Activated T-cell treated with anti-CD3 and anti-CD28 coated beads, Interleukin-2, amount 50 U/mL, for 48 hours (primary cell): ENCODE measurements at places on chromosomes 5 and 9.
A peak's percentile ranks its signal among the peaks of the same experiment; 100 is the strongest.

DNA sequence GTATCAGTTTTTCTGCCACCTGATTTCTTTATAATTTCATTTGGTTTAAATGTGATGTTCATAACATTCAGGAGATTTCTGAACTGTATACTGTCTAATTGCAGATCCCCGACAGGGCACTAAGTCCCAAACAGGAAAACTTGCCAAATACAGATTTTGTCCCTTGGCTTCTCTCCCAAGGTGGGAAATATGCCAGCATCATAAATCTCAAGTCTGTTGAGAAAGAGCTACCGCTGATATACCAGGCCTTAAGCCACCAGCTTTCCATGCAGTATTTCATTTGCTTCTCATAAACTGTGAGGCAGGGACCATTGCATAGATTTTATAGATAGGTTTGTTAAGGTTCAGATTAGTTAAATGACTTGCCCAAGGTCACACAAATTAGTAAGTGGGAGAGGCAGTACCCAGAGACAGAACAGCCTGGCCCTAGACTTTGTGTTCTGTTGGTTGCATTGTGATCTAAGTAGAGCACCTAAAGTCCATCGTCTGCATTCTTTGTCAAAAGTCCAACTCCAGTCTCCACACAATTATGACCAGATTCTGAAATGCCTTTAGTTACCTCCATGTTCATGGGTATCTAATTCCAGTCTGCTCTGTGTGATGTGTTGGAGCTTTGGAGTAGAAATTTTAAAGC, 16.2 kb downstream of the GPR21 start:
- DNase-seq: no peak

DNA sequence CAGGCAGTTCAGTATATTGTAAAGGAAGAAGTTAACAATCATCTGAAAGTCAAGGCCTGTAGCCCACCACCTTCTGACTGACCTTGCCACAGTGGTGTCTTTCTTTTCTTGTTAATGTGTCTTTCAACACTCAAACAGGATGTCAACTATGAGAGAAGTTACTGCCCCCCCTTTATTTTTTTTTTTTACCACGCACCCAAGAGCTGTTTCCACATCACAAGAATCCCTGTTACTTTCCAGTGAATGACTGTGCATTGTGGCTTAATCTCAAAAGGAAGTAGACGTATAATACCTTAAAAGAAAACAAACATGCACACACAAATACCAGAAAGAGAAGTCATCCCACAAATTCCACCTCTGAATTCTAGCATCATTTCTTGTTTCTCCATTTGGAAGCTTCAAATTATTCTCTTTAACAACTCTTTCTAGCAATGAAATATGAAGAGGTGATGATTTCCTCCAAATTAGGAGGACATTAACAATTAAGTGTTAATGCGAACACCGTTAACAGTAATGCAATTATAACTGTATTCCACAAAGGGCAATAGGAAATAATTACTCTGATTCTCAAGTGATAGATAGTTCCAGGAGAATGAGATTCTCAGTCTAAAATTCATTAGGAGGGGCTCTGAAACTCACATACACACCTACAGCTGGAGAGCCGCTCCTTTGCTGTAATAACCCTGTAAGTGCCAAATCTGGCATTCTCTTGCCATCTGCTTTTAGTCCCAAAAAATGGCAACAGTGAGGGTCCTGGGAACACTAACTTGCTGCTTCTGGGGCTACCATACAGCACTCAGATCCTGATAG, 201.0 kb downstream of the EFNA5 start:
- DNase-seq: no peak

GRCh38 chr5:159478950-159479349, 148.7 kb upstream of the IL12B start:
- no peak for DNase-seq

GRCh38 chr5:90558344-90559192, at the start of gene ADGRV1:
Gene ADGRV1 (plus strand): TSS chr5:90558797. CDS start chr5:90558896, 99 bp downstream.
- DNase-seq: peak; percentile 25

DNA sequence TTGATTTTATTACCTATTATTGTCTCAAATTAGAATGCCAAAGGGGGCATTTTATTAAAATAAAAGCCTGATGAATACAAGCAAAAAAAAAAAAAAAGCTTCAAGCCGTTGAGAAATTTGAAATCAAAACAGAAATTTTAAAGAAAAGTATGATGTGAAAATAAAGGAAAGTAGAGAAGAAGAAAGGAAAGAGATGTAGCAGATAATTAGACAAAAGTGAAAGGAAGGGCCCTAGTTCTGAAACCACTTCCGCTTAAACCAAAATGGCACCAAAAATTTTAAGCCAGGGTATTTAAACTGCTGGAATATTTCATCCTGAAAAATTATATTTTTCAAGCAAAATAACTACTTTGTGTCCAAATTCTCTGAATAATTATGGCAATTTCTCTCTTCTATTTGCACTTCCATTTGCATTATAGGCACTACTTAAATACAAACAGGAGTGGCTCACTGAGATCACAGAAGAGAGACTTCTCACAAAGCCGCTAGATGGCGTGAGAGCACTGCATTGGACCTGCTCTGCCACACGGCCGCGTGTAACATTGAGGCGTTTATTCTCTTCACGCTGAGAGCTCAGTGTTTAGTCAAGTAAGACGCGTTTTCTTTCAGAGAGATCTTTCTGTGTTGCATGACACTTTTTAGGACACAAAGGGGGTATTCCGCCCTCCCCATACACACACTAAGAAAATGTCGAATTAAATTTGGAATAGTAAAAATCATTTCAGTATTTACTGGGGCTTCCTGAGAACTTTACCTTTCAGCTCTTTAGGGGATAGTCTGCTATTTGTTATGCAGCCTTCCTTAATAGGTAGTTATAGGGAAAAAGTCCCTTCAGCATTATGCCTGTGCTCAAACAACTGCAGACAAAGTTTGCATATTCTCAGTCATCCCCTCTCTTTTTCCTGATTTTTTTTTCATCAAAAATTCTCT, 368.4 kb upstream of the CCNH start:
- DNase-seq: peak; percentile 74

DNA sequence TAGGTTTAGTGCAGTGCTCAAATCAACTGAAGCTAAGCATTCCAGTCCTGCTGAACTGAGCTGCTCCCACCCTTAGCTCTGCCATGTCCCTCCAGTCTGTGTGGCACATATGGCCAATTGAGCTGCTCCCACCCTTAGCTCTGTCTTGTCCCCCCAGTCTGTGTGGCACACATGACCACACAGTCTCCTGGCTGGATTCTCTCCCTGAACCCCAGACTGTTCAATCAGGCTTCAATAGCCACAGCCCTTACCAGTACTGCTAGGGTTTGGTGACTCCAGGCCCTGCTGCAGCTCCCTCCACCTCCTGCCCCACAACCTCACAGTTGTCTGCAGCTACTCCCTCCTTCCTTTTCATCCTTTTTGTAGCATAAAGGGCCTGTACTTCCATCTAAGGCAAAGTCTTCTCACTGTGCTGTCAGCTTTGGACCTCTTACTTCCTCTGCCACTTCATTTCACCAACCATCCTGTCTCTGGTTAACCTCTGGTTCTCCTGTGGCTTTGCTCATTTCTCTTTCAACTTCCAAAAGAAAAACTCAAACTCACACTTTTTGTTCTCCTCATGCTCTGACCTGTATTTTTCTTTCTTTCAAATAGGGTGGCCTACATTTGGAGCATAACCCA, 50.8 kb downstream of the ADAMTS12 start:
- DNase-seq: no peak

DNA sequence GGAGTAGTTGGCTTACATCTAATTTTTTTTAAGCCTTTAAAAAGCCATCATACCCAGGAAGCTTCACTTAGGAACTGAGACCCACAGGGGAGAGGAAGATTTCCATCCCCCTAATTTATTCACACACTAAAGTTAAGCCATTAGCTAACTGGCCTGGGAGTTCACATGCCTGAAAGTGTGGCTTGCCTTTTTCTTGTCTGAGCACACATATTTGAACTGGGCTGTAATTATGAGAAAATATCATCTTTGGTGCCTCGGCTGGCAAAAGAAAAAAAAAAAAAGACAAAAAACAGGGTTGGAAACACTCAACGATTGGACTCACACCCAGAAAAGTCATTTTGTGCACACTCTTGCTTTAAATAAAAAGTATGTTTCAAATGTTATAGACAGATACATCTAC, 847.3 kb downstream of the MAT2B start:
- DNase-seq: no peak

DNA sequence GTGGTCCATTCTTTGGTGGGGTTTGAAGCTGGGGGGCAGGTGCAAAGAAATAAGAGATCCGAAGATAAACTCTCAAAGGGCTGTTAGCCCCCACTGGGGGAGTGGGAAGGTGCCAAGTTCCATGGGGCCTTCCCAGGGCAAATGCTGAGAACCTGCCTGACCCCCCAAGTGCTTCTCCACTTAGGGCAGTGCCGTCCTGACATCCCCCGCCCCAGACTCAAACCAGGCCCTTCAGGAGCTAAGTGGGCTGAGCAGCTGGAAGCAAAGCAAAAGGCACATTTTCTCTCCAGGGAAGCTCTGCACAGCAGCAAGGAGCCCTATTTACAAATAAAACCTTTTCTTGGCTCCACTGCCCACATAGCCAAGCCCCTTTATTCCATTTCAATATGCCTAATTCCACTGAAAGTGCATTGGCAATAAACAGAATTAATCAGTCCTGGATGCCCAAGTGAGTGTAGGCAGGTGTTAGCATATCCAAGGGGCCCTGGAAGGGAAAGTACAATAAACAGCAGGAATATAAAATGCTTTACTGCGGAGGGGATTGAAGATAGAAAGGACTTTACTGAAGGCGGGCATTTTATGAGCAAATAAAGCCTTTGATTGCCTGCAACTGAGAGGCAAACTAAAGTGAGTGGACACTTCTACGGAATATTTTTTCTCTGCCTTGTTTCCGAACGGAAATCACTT, 44.6 kb downstream of the WHRN start:
- no peak for DNase-seq

- DNase-seq: no peak
Observed at GRCh38 chr5:125581311-125581710, 834.9 kb upstream of the ZNF608 start.

GRCh38 chr5:42680046-42680445, 76.6 kb upstream of the CCDC152 start:
- no peak for DNase-seq

DNA sequence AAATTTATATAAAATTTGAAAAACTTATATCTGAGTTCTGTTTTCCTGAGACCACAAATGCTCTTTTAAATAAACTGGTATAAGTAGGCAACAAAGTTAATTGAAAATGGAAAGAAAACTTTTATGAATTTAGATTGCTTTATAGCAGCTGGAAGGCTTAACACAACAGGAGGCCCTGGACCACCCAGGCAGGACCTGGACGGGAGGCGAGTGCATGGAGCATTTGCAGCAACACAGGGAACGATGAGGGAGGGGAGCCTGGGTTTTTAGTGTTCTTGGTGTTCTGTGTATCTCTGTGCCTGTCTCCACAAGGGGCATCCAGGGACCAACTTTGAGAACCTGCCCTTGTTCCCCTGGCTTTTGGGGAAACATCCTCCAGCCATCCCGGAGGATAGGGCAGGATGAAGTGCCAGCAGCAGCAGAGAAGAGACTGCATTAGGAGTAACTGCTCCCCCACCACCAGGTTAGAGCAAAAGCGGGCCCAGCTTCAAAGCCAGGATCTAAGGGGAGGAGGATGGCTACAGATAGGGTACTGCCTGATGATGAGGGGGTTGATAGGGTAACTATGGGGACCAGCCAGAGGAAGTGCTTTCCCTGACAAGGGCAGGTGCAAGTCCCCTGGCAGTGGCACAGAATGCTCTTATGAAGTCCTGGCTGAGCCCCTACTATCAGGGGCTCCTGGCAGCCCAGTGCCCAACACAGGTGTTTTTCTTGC, 6.7 kb upstream of the SPATA31E1 start:
- no peak for DNase-seq

DNA sequence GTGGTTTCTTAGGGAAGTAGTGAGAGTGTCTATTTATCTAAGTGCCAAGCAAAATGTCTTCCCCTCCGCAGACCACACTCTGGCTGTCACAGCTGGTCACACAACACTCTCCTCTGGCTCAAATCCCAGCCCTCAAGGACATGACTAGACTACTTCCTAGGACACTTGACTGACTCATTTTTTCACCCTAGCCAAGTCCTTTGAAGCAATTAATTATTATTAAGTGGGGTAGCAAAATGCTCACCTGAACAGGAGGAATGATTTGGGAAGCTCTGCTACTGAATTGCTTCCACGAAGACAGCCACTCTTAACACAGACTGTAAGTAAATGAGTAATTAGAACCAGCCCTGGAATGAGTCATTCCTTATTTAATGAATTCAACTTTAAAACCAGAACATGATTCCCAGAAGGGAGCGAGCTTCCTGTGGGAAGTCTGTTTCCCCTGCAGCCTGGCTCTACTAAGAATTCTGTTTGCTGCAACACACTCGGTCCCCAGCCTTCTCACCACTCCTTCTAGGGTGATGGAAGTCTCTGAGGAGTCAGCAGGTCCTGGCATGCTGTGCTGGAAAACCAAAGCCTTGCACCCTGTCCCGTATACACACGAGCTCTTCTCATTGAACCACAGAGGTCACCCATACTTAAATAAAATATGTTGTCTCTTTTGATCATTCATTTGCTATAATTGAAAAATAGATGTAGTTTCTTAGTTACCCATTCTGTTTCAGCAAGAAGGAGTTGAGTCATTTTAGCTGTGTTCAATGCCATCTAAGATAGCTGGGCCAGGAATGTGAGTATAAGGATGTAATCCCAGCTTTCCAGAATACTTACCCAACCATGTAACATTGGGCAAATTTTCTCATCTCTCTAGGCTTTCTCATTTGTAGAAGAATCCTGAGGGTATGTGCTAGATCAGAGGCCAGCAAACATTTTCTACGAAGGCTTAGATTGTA, 218.6 kb upstream of the RASEF start:
- no peak for DNase-seq

- DNase-seq: no peak
Observed at GRCh38 chr9:4174546-4175175, 125.2 kb downstream of the GLIS3 start.

GRCh38 chr9:91604451-91605179, 181.0 kb upstream of the NFIL3 start:
- DNase-seq: no peak

DNA sequence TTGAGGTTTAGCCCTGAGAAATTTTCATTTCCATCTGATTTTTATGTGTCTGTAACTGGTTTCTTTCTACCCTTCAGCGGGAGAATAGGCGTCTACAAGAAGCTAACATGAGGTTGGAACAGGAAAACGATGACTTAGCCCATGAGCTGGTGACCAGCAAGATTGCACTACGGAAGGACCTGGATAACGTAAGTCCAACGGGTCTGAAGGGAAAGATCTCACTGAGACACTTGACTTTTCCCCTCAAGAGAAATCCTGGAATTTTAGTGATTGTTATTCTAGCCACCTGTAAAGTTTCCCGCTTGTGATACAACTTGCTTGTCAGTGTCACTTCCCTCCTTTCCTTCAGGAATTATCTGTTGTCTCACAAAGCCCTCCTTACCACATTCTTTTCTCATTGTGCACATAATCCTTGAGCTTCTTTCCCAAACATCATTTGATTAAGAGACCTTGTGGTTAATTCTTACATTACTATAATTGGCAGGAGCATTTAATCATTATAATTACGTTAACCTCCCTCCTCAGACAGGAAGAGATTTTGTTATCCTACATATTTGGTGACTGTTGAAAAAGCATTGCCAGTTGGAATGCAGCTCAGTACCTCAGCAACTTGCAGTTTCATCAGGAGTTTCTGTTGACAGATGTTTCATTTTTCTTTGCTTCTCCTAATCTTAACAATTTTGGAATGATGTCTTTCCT, 56.9 kb downstream of the GPR21 start:
- no peak for DNase-seq

GRCh38 chr9:76634356-76635054, 129.7 kb upstream of the PCA3 start:
- no peak for DNase-seq

GRCh38 chr9:122307925-122308324, 43.2 kb downstream of the MRRF start:
- no peak for DNase-seq

- DNase-seq: peak; percentile 85
Observed at GRCh38 chr5:151078490-151079262, 2.2 kb downstream of the TNIP1 start.
